ENCODE measurements at places on chromosomes 7 and 10.

DNA sequence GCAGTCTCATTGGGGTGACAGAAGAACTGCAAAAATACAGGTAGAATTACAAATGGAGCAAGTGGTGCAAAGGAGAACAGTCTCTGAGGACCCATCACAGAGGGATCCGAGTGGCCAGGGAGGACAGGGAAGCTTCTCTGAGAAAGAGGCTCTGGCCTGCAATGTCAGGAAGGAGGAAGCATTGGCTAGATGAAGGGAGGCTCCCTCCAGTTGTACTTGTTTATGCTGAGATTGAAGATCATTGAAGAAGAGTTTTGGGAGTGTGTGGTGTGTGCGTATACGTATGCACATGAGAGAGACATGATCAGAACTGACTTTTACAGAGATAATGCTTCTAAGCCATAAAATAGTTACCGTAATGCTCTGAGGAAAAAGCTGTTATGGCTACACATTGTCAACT lies 274.7 kb upstream of the FZD8 start:
- DNase-seq, result no peak

DNA sequence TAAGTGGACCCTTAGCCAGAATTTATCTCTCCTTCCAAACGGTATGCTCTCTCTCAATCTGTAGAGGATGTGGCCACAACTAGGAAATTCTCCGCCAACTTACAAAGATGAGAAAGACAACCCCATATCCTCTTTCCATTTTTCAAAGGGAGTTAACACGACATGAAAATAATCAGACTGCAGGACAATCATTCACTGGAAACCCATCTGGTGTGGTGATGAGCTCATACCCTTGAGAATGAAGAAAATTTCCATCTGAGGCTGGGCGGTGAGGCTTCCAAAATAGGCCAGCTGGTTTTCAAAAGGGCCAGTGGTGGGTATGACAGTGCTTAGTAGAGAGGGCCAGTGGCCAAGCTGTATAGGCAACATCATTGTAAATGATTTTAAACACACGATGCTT lies 369.6 kb downstream of the FRMD4A start:
- no peak for DNase-seq

DNA sequence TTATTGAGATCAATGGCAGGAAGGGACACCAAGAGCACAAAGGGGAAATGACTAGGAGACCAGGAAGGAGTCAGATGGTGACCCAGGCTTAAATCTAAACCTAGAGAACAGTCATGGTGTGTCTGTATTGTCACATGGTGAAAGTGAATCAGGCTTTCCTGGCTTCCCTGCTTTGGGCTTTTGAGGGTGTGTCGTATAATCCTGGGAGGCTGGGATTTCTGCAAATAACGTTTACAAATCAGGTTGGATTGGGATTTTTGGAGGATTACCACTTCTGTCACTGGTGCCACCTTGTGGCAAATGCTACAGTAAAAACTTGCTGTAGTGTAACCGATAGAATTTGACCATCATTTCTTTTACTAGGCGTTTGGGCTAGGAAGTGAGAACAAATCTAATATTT lies 502.6 kb downstream of the NRG3 start:
- DNase-seq, result no peak

GRCh38 chr7:108108131-108108530 lies 22.0 kb downstream of the LAMB4 start:
- no peak for DNase-seq

DNA sequence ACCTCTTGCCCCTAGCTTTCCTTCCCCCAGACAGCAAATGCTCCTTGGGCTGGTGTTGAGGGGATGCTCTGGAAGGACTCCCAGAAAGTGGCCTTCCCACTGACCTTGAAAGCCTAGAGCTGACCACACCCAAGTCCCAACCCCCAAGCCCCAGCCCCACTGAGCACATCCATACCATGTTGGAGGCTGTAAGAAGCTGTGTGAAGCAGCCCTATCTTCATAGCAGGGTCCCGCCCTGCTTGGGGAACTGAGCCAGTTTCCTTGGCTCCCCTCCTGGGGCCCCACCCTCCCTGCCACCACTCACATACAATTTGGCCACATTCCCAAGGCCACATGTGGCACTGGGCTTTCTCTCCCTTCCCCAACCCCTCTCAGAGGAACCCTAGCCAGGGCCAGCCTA lies 72.3 kb upstream of the CACUL1 start:
- DNase-seq, result no peak

- DNase-seq, result no peak
Measured at GRCh38 chr10:17643339-17643754, 604 bp upstream of the STAM start.

DNA sequence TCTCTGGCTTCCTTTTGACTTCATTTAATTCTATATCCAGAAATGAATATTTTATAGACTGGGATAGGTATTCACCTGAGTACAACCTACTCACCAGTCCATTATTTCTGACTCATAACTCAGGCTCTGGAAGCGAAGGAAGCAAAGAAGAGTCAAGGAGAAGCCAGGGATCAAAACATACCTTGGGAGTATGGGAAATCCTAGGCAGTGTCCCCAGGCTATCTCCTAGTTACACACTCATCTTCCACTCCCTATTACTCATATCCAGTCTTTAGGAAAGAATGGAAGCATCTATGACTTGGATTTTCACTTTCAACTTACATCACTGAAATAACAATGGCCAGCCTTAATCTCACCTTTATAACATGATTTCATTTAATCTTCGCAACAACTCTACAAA lies 40.9 kb upstream of the ELAPOR2 start:
- DNase-seq, result no peak

DNA sequence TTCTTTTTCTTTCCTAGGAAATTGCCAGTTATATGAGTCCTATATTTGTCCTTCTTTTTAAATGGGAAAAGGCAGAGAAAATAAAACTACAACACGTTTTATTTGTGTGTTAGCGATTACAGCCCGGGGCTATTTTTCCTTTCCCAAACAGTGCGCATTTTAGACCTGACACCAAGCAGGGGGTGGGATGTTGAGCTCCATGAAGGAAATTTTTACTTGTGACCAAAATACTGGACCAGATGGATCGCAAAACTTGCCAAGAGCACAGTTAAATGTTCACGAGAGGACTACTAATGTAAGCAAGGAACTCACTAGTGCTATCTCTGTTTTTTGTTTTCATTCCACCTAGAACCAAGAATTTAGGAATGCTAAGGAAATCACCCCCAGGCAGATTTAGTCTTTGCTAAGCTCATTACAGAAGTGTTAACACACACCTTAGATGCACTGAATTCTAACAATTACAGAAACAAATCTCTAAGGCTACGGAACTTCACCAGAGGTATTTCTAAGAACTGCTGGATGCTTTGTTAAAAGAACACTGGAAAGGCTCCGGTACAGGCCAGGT lies 114.8 kb downstream of the JAZF1 start:
- DNase-seq, result no peak

- peak; percentile 90 for DNase-seq
Measured at GRCh38 chr7:322111-322671, 32.2 kb downstream of the FOXL3 start.

DNA sequence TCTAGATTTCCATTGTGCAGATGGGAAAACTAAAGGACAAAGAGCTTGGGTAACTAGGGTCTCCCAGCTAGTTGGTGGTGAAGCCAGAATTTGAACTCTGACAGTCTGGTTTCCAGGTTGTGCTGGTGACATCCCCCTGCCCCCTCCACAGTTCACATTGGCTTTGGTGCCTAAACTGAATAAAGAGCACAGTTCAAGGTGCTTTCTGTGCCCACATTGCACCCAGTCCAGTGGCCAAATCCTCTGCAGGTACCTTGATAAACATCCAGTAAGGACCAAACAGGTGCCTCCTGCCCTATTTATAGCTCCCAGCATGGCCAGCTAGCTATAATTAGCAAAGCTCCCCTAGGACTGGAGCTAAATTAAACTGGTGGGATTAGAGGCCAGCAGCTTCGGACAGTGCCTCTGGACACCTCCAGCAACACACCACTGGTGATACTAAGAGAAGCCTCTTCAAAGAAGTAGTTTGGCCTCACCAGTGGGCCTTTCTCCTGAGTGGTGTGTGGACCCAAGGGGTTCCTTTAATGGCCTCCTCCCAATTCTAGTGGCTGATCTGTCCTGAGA lies 59.9 kb downstream of the KCNMA1 start:
- DNase-seq, result no peak

- no peak for DNase-seq
Measured at GRCh38 chr10:89699581-89700064, 1.8 kb upstream of the KIF20B start.

DNA sequence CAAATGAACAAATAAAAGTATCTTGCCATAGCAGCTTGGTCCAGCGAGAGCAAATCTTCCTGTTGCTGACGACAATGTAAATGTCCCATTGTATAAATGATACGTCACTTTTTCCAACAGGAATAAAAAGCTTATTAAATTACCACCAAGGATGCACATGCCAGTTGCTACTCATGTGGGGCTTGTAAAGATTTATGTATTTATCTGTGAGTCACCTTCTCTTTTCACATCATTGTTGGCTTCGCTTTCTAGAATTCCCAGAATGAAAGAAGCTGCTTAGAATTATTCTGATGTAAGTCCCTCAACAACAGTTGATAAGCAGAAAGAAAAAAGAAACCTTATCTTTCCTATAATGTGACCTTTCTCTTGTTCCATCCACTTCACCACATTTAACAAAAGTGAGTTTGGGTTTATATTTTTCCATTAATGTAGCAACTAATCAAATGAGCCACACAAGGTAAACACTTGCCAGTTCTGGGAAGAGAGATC lies 22.4 kb downstream of the DNAJC12 start:
- no peak for DNase-seq

DNA sequence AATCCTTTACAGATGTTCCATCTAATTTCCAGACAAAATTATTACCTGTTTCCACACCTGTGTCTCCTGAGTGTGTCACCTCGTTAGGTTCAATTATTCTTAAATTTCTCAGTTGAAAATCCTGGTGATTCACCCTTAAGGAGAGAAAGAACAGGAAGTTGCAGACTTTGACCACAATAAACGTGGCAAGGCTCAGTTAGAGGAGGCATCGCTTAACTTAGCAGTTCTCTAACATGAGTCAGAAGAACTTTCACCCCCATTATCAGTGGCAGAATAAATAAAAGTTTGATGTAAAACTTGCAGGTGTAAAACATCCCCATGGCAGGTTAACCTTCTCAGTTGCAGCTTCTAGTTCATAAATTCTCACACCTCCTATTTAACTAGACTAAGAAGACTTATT lies 8.3 kb downstream of the XPNPEP1 start:
- peak; percentile 59 for DNase-seq

GRCh38 chr10:113957013-113957412 lies 86.7 kb upstream of the ADRB1 start:
- no peak for DNase-seq

DNA sequence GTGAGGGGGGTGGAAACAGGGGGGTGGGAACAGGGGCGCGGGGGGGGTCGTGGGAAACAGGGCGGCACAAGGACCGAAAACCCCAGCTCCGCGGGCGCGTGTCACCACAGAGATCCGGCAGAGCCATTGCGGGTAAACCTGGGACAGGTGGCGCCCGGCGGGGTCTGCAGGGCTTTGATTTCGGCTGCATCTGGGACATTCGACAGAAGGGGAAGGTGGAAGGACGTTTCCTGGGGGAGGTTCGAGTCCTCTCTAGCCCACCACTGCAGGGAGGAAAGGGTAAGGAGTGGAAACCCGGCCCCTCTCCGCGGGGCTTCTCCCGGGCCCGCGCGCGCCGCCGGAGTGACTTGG lies 7.5 kb downstream of the NKX2-3 start:
- DNase-seq, result no peak

- peak; percentile 25 for DNase-seq
Measured at GRCh38 chr10:72334196-72334824, 20.4 kb downstream of the DNAJB12 start.

GRCh38 chr7:131076032-131076431 lies 251.6 kb upstream of the MKLN1 start:
- no peak for DNase-seq

Measured in stimulated activated naive CD4-positive, alpha-beta T cell (primary cell).